Omental fat pad (tissue), 4 donors: ENCODE measurements at places on chromosomes 7 and 10. TPM values are rescaled to one million over a fixed set of nuclear protein-coding genes. Genes with fewer than 3 reads are reported as not detected.
A peak's percentile ranks its signal among the peaks of the same experiment; 100 is the strongest.

GRCh38 chr10:17758896-17759295 lies 6.9 kb downstream of the TMEM236 start:
- no peak for DNase-seq

- no peak for DNase-seq
Observed at GRCh38 chr10:79125092-79125491, 56.3 kb downstream of the ZMIZ1 start.

DNA sequence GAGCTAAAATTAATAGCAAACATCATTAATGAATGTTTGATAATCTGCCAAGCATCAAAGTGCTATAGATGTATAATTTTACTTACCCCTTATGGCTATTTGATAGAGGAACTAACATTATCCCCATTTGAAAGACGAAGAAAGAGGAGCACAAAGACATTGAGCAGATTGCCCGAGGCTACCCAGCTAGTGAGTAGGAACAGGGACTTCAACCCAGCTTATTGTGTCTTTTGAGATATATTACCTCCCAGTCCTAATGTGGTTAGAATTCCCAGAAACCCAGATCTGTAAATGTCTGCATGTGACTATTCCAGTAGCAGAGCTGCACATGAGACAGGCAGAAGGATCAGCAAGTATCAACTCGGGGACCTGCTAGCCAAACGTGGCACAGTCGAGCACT lies 160.1 kb upstream of the AOAH start:
- DNase-seq, result no peak

DNA sequence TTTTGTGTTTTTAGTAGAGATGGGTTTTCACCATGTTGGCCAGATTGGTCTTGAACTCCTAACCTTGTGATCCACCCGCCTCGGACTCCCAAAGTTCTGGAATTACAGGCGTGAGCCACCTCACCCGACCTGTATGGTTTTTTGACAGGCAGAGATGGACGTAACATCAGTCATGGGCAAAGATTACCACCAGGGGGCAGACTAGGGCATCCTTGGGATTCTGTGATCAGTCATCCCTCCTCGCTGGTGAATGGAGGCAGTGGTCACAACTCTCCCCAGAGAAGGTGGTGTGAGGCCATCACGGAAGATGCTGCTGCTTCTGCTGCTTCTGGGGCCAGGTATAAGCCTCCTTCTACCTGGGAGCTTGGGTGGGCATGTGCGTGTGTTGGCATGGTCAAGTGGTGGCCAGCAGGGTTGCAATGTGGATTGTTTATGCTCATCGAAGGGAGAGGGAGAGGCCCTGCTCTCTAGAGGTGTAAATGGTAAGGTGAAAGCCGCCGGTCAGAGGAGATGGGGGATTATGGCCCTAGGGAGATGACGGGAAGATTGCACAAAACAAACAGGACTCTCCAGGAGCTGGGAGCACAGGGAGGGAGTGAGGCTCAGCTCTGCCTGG lies 122.7 kb upstream of the PRSS1 start:
- peak; percentile 52 for DNase-seq

DNA sequence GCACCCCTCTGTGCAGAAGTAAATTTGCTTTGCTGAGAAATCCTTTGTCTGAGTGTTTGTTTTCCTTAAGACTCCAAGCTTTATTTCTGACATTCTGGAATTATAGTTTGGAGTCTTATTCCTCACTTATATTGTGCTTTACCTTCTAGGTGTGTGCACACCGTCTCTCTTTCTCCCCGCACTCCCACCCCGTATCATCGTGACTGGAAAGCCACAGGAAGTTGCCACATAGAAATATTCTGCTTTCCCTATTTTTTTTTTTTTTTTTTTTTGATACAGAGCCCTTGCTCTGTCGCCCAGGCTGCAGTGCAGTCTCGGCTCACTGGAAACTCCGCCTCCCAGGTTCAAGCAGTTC lies 109.5 kb downstream of the PHF14 start:
- DNase-seq, result no peak

DNA sequence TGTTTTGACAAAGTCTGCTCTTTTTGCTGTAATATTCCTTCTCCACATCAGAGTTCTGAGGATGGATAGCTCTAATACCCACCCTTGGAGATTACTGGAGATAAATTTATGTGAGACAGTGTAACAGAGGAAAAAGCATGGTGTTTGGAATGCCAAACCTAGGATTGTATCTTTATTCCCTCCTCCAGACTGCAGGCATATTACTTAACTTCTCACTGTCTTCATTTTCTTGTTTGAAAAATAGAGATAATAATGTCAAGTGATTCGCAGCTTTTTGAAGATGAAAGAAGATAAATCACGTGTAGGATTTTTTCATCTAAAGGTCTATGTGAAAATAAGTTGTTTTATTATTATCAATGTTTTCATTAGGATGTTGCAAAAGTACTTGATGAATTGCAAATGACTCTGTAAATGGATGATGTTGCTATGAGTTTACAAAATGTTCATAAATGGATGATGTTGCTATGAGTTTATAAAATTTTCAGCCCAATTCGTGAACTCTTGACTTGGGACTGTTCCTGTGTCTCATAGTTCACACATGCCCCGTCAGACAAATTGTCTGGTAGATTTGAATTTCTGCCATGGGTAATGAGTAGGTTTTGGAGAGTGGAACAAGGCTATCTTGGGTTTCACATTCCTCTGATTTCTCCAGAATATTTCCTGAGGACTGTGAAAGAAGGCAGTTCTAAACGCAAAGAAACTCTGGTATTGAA lies 113.1 kb upstream of the IGFBP3 start:
- no peak for DNase-seq

- no peak for DNase-seq
Observed at GRCh38 chr7:5690931-5691473, 90.5 kb downstream of the RNF216 start.

- DNase-seq, result no peak
Observed at GRCh38 chr10:100153239-100153825, 32.5 kb downstream of the ERLIN1 start.

DNA sequence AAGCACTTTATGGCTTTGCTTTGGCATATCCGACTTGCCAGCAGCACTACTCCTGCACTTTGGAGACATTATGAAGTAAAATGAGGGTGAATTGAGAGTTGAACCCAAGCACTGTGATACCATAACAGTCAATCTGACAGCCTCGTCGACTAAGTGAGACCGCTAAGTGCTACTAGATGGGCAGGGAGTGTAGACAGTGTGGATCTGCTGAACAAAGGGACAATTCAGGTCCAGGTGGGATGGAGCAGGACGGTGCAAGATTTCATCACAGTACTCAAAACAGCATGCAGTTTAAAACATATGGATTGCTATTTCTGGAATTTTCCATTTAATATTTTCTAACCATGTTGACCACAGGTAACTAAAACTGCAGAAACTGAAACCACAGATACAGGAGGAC lies 20.8 kb upstream of the PRTFDC1 start:
- DNase-seq, result no peak

GRCh38 chr7:552868-553635 lies 33.4 kb upstream of the PDGFA start:
- DNase-seq, result no peak

DNA sequence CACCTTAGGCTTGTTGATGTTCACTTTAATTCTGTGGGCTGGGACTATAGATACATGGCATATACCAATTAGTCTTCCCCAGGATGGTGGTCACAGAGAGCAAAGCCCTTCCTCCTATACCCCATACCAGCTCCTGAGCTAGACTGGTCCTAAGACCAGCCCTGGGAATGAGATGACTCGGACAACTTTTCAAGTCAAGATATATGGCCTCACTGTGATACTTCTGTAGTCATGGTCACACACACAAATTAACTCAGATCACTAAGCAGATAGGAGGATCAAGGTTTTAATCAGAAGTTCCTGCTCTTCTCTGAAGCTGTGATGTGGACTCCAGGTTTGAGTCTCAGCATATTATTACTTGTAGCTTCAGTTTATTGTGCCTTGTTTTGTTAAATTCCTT lies 53.1 kb downstream of the SLK start:
- DNase-seq, result no peak

DNA sequence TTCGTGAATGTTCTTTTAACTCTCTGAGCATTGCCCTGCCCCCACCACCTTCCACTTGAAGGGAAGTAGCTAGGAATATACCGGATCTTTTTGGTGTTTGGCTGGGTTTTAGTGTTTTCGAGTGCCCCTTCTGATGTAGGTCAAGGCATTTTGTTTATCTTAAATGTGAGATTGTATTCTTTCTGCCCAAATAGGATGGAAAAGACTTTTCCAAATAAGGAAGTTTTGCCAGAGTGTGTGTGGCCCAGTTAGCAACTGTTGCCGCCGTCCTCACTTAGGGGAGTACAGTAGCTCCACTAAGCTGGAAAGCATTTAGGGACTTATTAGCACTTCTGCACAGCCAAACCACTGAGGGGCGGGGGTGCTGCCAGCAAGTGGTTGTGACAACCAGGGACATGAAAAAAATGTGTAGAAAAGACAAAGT lies 29.8 kb upstream of the VCL start:
- no peak for DNase-seq

DNA sequence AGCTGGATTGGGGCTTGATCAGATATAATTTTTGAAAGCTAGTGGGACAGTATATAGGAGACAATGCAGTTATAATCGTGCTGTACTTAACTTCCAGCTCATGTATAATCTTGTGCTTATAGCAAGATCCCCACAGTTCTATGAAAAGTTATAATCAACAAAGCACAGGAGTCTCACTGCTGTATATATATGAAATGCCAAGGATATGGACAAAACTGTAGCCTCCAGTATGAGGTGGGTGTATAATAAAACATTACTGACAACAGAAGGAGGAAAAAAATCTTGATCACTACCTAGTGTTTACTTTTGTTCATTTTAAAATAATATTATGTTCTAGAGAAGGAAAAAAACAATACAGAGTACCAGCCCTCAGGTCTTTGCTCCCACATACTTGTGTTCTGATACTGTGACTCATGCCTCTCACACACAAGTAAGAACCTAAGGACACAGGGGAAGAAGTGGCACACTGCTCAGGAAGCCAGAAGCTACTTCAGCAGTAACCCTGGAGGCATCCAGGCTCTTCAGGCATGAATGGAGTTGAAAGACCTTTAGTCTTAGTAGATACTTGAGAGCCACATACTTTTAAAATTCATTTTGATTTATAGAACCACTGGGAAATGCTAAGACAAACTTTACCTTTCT lies 265.7 kb upstream of the IMMP2L start:
- no peak for DNase-seq

DNA sequence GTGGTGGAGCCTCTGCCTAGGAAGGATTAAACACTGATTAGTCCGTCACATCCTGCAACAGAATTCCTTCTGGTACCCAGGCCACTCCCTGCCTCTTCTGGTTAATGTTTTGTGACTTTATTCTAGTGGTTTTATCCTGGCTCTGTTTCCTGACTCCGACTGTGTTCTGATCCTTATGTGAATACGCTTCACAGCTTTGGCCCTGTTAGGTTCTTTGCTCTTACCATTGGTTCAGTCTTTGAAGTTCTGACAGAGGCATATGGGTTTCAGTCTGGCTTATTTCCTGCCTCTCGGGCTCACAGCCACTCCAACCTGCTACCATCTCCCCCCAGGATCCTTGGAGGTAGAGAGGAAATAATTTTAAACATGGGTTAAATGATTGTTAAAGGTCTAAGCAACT lies 23.2 kb upstream of the FGL2 start:
- DNase-seq, result no peak

DNA sequence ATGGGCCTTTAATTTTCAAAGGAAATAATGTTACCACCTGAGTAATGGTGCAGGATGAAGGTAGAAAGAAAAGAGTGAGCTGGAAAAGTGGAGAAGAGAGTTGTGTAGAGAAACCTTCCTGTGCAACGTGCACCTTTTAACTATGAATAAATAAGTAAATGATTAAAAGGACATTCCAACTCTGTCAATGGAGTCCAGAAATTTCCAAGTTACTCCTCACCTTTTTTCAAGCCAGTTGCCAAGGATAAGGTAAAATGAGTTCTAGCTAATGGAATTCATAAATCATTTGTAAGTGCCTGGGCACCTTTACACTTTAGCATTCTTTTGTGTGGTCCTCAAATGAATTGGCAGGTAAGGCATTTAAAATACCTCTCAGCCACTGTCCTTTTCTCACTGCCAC lies 549.4 kb upstream of the NRP1 start:
- DNase-seq, result no peak

- no peak for DNase-seq
Observed at GRCh38 chr10:113085776-113086175, 135.7 kb downstream of the TCF7L2 start.

- DNase-seq, result no peak
Observed at GRCh38 chr7:39919646-39920045, 30.4 kb upstream of the CDK13 start.

DNA sequence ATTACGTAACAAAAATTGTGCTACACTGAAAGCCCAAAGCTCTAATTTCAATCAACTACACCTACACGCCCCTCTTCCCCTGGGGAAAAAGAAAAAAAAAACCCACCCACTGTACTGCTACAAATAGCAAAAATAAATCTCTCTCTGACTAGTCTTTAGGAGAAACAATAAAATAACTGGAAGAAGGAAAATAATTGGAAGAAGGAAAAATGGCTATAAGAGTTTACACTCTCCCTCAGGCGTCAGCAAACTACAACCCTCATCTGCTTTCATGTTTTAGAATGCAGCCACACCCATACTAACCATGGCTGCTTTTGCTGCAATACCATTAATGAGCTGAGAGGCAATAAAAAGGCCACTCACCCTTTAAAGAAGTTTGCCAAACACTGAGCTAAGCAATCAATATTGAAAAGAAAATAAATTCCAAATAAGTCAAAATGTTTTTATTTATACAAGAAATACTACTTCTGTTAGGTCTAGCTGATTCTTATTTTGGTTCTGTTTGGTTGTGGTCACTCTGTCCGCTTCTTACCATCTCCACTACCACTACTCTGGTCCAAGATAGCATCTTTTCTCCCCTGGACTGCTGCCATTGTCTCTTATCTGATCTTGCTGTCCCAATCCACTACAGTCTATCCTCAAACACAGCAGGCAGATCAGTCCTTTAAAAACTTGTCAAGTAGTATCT lies 3.8 kb downstream of the MINDY3 start:
- DNase-seq, result no peak

DNA sequence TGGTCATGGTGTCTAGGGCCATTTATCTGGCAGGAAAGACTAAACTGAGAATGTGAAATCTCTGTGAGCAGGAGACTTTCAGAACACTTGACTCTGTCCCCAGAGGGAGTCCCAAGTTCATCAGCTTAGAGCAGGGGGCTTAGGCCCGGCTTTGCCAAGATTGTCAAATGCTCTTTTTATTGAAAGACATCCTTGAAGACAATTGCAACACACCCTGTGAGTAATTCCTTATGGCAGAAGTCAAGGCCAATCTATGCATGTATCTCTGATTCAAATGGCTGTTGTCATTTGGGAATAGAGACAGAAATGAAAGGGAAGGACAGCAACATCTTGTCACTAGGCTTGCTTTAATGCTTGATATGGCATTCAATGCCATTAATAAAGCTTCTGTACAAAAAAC lies 33.7 kb downstream of the BAMBI start:
- DNase-seq, result no peak

- no peak for DNase-seq
Observed at GRCh38 chr7:115008465-115009114, 86.7 kb downstream of the MDFIC start.

GRCh38 chr7:1156782-1157535 lies 3.0 kb downstream of the ZFAND2A start:
- DNase-seq, result no peak

The C10orf143 gene
- total RNA-seq, result 1.3 TPM

The FAM237B gene
- total RNA-seq, result 0.09 TPM

The PNLIPRP2 gene
- not detected for total RNA-seq

The GPR26 gene
- total RNA-seq, result not detected

The OPN1SW gene
- total RNA-seq, result not detected

The TMEM178B gene
- 0.50 TPM for total RNA-seq
